ENCODE measurements at places on chromosomes 5 and 9.

DNA sequence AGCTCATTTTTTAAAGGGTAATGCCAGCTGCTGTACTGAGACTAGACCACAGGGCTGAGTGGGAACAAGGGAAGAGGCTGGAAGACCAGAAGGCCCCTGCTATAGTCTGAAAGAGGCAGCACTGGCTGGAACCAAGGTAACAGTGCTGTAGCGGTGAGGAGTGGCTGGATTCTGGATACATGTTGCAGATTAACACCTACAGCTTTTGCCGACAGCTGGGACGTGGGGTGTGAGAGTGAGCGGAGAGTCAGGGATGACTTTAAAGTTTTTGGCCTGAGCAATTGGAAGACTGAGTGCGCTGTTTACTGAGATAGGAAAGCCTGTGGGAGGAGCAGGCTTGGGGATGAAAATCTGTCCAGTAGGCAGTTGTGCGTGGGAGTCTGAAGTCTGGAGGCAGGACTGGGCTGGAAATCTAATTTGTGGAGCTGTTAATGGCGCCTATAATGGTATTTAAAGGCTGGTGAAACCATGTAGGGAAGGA lies 26.5 kb downstream of the AQP7 start:
- no peak for DNase-seq

GRCh38 chr5:178086266-178086665 lies 27.1 kb upstream of the N4BP3 start:
- no peak for DNase-seq

DNA sequence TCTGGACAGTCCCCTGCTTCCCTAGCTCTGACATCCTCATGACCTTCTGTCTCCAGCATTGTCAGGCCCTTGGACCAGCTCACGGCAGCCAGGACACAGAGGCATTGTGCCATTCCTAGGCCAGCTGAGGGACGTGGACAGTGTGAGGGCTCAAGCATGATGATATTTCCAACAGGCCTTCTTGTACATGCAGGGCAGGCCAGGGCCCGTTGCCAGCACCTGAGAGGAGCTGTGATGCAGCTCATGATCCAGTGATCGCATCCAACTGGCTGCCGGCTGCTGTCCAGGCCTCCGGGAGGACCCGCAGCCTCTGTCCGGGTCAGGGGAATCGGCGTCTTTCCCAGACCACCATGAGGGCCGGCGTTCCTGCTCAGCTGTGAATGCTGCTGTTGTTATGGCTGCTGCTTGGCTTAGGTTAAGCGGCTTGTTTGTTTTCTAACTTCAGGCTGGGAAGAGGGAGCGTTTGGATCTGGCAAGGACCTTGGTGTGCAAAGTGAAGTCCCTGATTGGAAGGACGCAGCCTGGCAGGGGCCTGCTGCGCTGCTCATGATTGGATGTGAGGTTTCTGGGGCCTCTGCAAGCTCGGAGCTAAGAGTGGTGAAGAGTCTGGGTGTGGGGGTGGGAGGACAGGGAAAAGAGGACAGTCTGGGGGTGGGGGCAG lies 53.8 kb downstream of the PDZD2 start:
- DNase-seq, result no peak

DNA sequence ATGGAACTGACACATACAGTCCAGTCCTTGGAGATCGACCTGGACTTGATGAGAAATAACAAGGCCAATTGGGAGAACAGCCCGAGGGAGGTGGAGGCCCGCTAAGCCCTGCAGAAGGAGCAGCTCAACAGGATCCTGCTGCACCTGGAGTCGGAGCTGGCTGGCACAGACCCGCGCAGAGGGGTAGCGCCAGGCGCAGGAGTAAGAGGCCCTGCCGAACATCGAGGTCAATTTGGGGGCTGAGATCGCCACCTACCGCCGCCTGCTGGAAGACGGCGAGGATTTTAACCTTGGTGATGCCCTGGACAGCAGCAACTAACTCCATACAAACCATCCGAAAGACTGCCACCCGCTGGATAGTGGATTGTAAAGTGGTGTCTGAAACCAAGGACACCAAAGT lies 1610.1 kb upstream of the ACO1 start:
- DNase-seq, result no peak

DNA sequence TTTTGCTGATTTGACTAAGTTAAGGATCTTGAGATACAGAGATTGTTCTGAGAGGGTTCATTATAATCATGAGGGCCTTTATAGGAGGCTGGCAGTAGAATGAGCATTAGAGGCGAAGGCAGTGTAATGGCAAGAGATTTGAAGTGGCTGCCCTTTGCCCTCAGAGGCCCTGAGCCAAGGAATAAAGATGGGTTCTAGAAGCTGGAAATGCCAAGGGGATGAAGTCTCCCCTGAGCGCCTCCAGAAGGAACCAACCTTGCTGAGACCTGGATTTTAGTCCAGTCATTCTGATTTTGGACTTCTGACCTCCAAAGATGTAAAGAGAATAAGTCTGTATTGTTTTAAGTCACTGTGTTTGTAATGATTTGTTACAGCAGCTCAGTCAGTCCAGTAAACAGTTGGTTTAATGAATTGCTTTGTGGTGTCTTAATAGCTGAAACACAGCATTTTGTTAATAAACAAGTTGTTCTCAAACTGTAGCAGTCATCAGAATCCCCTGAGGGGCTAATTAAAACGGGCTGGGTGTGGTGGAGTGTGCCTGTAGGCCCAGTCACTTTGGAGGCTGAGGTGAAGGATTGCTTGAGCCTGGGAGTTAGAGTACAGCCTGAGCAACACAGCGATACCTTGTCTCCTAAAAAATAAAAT lies 23.2 kb downstream of the GLRX start:
- no peak for DNase-seq

- no peak for DNase-seq
Observed at GRCh38 chr5:98102936-98103335, 670.5 kb upstream of the RGMB start.

GRCh38 chr5:41519801-41520200 lies 9.4 kb upstream of the PLCXD3 start:
- no peak for DNase-seq

DNA sequence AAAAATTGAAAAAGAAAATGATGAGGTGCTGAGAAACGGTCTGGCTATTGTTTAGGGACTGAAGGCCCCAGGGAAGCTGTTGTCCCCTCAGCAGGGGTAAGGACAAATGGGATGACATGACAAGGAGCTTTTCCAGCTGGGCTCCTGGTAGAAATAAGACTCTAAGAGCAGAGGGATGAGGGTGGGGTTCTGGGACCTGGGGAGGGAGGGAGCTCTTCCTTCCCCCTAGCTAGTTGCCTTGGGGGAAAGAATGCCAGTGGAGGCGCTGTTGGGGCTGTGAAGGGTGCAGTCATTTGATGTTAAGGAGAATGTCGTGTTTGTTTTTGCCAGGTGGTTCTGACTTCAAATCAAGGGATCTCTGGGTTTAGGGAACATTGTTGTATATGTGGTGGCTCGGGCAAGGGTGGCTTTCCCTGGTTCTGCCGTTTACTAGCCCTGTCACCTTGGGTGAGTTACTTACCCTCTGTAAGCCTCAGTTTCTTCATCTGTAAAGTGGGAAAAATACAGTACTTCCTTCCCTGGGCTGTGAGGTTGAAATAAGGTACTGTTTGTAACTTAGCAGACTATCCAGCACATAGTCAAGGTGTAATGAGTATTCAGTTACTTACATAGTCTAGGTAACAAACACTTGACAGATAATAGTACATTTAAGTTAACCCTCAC lies 47.8 kb downstream of the WWC1 start:
- DNase-seq, result no peak

- DNase-seq, result no peak
Observed at GRCh38 chr9:131728546-131728910, 11.3 kb downstream of the RAPGEF1 start.

DNA sequence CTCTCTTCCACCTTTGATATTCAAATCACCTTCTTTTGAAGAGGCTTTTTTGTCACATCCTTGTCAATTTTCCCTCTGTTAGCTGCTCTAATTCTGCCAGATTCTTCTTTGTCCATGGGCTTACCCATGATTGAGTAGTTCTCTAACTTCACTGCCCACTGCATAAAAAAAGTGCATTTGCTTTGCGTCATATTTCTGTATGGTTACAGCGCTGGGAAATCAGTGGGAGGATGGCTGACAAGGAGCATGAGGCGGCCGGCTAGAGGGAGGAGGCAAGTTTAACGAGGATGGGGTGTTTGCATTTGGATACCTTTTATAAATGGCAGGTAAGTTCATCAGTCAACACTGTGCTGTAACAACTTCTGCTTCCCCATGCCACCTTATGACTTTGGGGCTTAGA lies 116.5 kb upstream of the LHFPL2 start:
- no peak for DNase-seq

DNA sequence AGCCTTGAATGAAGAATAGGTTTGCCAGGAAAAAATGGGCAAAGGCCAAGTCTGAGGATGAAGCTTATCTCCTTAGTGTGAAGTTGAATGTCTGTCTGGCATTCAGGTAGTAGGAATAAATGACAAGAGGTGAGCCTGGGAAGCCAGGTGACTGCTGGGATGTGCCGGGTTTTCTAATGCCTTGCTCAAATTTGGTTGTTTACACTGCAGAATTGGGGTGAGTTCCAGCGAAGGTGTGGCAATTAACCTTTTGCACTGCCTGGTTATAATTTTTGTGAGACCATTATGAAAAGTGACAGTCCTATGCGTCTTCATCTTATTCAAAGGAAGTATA lies 73.6 kb downstream of the MAST4 start:
- no peak for DNase-seq

DNA sequence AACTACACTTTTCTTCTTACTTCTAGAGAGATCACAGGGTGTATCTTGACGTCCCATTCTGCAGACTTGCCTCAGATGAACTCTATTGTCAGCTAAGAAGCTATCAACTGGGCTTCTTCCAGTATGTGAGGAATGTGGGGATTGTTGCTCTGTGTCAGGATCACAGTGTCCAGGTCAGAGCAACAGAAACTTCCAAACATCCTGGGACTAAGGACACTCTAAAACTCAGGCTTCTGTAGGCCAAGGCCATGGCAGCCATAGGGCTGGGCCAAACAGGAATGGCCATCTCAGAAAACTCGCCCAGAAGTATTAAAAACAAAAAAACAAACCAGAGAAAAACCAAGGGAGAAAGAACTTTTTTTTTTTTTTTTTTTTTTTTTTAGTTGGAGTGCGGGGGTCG lies 210.0 kb upstream of the CLINT1 start:
- peak; percentile 17 for DNase-seq

DNA sequence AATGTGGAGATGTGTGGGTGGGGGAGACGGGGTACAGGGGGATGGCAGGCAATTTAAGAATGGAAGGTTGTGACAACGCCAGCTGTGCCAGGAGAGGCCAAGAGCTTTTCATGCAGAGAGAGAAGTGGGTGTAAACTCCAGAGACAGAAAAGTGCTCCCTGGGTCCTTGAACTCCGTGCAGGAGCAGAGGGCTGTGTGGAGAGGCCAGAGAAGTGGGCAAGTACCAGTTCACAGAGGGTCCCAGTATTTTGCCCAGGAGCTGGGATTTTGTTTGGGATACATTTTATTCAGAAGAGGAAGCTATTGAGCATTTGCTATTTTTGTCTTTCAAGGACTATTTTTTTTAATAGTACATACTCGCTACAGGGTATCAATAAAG lies 19.5 kb upstream of the TCERG1 start:
- no peak for DNase-seq

- DNase-seq, result no peak
Observed at GRCh38 chr5:60487476-60487875, 212.5 kb downstream of the DEPDC1B start.

DNA sequence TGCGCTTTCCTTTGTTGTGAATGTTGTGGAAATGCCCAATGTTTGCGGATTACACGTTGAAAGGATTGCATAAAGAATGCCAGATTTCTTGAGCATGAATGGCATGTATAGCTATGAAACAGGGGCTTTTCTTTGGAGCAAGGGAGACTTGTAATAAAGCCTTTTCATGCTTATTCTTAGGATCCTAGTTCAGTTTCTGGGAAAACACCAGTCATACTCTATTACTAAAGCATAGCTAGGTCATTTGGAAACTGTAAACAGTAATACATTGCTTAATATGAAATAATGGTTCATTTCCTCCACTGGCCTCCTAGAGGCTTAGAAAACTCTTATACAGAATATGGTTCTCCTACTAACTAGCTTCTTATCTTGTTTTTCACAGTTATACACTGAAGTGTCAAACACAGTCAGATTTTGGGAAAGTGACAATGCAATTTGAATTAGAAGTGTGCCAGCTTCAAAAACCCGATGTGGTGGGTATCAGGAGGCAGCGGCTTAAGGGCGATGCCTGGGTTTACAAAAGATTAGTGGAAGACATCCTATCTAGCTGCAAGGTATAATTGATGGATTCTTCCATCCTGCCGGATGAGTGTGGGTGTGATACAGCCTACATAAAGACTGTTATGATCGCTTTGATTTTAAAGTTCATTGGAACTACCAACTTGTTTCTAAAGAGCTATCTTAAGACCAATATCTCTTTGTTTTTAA lies 104.2 kb downstream of the MELK start:
- DNase-seq, result no peak

DNA sequence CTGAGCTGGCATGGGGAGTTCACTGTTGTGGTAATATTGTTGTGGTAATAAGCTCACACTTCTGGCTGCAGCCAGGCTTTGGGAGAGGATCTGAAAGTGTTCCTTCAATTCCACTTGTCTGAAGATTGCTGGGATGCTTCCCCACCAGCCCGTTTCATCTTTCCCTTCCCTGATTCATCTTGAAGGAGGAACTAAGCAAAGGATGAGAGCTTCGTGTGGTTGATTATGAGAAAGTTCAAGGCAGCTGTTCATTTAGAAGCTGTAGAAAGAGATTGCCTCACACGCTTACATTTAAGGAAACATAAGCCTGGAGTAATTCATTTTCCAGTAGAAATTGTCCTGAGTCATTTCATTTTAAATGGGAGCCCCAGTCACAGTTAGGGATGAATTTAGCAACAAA lies 122.4 kb upstream of the GAS1 start:
- peak; percentile 82 for DNase-seq

DNA sequence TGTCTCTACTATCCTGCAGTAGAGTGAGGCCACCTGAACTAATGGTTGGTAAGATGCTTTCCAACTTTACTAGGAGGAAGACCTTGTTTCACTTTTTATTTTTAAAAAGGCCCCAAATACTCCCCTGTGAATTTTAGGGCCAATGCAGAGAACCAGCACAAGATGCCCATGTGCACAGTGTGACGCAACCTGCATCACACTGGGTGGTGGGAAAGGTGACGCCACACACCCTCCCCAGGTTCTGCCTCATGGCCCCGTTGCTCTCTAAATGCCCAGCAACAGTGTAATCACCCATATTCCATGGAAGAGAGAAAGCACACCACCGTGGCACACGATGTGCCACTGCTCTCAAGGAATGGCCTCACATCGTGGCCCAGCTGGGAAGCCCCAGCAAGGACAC lies 6.4 kb downstream of the SURF4 start:
- DNase-seq, result no peak

- DNase-seq, result no peak
Observed at GRCh38 chr9:109192732-109193361, 25.8 kb upstream of the FRRS1L start.

DNA sequence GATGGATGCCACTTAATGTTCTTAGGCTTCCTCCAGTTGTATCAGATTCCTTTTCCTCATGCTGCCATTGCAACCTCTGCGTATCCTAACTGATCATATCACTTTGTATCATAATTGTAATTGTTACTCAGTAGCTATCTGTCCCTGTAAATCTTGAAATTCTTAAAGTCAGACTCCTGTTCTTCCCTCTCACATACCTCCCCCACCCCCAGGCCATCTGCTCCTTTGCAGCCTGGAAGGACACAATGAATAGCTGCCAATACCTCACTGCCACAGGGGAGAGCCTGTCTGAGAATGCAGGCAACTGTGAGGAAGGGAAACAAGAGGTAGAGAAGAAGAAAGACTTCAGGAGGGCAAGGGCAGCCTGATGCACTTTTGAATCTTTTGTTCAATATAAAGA lies 228.5 kb downstream of the ENC1 start:
- no peak for DNase-seq

- no peak for DNase-seq
Observed at GRCh38 chr5:172870715-172871461, 36.8 kb downstream of the ERGIC1 start.

- no peak for DNase-seq
Observed at GRCh38 chr5:107401470-107402122, 269.1 kb downstream of the EFNA5 start.
